GM12864 (cell line): ENCODE measurements at places on chromosomes 11 and 22.

DNA sequence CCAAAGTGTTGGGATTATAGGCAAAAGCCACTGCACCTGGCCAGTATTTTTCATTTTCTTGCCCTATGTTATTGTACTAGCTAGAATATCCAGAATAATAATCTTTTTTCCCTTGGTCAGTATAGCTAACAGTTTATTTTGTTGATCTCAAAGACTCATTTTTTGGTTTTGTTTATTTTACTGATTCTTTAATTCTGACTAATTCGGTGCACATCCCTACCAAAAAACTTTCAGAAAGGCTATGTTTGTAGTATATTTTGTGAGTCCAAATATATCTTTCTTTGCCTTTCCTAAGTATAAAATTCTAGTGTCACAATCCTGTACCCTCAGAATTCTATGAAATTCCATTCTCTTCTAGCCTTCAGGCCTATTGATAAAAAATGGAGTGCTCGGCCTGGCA lies 84.3 kb downstream of the PHF21A start:
- no peak for DNase-seq

DNA sequence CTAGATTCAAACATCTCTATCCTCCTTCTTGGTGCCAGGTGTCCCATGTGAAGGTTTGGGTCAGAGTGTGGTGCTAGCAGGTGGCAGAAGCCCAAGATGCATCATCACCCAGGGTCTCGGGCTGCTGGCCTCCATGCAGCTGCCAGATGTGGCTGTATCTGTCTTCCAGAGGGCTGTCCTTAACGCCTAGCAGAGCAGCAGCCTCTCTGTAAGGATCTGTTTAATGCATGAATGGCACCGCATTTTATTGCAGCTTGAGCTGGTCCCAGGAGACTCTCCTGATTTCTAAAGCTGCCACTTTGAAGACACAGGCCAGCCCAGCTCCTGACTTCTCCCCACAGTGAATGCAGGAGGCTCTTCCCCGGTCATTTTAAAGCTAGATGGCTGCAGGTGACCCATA lies 26.3 kb downstream of the SLC1A2 start:
- no peak for DNase-seq

DNA sequence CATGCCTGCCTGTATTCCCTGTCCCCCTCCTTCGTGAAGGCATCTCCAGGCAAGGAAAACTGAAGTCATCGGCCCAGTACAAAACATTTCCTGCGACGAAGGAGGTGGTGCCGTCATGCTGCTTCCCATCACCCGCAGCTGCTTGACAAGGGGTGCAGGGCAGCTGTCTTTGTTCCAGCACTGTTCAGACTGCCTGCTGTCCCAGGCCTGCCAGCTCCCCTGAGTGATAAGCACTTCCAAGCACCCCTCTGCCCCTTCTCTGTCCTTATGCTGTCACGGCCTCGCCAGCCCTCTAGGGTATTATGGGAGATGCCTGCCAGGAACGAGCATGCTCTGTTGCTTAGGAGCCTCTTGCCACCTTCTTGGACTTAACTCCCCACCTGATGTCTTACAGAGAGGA lies 37.1 kb upstream of the BSX start:
- DNase-seq, result no peak

DNA sequence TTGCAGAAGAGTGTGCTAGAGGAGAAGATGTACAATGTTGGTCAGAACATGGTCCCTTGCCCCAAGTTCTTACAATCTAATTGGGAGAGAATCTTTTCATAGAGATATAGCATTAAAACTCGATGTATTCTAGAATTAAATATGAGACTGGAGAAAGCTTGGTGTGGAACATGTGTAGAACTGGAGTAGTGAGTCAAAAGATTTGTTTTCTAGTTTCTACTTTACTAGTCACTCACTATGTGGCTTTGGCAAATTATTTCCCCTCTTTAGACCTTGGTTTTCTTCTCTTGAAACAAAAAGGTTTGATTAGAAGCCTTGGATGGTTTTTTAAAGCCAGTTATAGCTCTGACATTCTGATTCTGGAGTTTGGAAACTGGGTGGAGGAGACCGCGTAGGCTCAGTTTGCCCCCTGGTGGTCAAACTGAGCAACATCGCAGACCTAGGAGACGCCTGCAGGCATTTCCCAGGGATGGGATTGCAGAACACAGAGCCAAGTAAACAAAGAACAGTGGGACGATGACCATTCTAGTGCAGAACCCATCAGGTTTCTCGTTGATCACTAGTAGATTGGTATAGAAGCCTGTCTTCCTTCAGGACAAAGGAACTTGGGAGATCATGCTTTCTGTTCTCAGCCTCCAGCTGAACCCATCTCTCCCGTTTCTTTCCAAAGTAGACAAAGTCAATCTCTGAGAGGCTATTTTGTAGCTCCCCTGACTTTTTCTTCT lies 8.5 kb upstream of the CHRDL2 start:
- no peak for DNase-seq
